ENCODE measurements at places on chromosomes 3 and 15.
A peak's percentile ranks its signal among the peaks of the same experiment; 100 is the strongest.

DNA sequence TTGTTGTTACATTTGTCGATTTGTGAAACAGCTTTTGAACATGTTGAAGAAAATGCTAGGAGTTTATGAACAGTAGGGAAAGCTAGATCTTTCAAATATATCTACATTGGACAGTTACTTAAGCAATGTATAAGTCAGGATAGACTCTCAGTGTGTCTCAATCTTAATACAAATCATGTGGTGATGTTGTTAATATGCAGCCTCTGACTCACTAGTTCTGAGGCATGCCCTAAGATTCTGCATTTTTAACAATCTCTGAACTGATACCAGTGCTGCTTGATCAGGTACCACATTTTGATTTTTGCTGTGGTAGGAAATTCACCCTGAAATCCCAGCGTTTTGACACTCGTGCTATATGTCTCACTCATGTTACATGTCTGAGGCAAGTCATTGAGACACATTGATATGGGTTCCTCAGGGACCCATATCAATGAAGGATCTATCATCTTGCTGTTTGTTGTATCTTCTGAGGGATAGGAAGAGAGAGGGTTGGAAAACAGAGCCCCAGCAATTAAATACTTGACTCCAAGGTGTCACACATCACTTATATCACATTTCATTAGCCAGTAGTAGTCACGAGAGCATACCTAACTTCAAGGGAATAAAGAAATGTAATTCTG, 597.9 kb downstream of the TAFA4 start:
- DNase-seq, result no peak

DNA sequence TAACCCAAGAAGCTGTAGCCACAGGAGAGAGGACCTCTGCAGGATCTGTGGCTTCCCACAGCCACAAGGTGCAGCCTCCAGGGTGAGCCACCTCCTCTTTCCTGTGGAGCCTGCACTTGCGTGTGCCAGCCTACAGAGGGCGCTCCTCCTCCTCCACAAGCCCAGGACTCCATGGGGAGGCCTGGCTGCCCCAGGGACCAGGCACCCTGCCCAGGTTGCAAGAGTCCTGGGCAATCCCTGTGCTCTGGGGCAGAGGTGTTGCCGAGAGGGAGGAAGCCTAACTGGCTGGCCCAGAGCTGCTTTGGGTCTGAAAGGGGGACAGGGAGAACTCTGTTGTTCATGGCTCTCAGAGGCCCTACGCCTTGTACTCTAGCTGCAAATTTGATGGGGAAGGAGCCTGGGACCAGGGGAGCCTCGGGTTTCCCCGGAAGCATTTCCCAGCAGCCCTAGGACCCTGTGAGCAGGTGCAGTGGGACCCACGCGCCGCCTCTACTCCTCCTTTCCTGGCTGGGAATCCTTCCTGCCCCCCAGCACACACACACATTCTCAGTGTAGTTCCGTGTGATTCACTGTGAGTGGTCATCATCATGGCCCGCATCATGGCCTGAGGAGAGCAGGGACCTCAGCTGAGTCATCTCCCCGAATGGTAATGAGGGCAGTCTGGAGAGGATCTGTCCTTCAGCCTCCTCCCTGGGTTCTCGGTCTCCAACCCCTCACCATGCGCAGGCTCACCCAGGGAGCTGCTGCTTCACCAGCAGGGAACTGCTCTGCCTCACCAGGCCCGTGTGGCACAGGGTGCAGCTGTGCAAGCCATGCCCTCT, 24.3 kb downstream of the TBC1D21 start:
- no peak for DNase-seq

DNA sequence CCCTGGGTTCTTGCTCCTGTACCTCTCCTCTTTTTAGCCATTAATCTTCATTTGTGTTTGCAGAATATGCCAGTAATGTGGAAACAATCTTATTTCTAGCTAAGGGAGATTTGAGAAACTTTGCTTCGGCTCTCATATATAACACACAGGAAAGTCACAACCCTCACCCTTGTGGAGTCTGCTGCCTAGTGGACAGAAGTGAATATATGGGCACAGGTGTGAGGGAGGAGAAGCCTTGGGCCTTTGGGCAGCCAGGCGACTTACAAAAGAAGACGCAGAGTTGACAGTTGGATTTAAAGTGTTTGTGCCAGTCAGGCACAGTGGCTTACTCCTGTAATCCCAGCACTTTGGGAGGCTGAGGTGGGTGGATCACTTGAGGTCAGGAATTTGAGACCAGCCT, 181.8 kb upstream of the TBL1XR1 start:
- DNase-seq, result no peak

GRCh38 chr3:42526616-42527367, 24.3 kb downstream of the VIPR1 start:
- DNase-seq, result no peak

DNA sequence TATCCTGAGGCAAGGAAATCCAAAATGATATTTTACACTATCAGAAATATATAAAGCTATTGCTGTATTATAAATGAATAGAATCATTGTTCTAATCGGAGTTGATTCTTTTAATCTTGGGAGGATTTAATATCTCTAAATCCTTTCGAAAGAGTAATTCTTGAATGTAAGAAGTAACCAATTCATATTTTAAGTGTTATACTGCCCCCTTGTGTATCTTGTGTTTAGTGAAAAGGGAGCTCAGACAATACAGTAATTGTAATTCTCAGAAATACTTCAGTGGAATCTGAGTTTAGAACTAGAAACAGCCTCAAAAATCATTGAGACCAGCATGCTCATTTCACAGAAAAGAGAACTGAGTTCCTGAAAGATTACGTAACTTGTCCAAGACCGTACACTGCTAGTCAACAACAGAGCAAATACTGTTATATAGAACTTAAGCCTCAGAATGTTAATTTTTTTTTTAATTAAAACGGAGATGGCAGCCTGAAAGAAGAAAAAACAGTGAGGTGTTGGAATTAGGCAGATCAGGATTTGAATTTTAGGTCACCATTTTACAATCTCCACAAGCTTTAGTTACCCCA, 42.9 kb downstream of the PLCH1 start:
- DNase-seq, result peak; percentile 44

DNA sequence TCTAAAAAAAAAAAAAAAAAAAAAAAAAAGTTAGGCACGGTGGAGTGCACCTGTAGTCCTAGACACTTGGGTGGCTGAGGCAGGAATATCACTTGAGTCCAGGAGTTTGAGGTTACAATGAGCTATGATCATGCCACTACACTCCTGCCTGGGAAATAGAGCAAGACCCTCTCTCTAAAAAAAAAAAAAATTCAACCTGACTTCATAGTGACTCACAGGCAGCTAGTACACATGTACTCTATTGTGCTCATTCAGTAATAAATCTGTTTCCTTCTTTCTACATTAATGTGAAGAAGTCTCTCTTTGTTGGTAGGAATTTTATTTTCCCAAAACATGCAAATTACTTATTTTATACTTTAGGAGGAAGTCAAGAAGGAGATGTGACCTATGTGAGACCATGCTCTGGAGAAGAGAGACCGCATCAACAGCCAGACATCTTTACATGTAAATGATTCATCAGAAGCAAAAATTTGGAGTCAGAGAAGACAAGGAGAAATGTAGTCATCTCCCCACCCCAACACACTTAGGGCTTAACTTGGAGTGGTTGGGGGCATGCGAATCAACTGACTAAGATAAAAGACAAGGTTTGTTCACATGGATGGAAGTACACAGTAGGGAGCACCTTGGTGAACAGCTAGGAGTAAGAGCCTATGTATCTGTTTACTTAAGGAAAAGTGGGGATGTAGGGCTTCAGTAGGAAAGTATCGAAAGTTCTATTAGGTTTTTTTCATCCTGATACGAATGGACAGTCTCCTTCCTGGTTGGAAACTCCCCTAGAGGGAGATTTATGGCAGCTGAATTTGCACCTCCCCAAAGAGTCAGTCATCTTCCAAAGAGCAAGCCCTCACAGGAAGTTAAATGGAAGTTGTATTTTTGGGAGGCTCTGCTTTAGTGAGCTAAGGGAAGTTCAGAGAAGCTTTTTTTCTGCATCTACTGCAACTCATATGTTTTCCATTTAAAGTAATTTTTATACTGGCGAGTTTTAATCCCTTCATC, 23.0 kb upstream of the NMD3 start:
- no peak for DNase-seq

- DNase-seq, result no peak
Observed at GRCh38 chr15:52558196-52558595, 10.6 kb downstream of the ARPP19 start.

DNA sequence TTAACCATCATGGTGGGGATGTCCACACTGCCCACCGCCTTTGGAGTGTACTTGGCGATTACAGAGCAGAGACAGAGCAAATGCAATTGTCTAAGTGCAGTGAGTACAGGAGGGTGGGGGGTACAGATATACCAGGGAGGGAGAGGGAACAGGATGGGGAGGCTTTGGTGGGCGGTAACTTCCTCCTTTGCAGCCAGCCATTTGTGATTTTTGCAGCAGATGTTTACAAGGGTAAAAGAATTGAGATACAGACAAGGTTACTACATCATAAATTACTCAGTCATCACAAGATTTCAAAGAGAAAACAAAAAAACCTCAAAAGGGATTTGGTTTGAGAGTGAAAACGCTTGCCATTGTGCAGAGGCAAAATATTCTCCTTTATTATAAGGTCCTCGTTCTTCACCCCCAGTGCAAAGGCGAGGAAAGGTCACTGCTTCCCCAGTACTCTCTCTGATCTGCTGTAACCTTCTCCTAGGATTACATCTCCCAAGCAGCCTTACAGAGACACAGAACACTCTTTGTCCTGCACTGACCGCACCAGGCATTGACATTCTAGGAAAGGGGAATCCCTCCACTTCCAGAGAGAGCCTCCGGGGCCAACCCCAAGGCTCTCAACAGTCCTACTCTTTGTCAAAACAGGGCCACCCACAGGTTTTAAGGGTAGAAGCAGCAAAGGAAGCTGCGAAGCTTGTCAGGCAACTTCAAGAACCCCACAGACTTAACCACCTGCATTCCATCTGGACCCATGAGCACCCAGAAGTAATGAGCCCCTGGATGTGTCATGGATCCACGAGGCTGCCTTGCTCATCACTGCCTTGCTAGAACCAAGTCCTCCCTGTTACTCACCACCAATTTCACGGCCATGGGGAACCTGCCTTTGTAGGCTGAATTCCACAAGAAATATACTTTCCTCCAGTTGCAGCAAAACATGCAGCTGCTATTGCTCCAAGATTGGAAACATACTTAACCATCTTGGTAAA, 117.3 kb downstream of the ADAMTS17 start:
- no peak for DNase-seq

GRCh38 chr3:46381625-46382024, 10.9 kb downstream of the CCR5 start:
- DNase-seq, result no peak

DNA sequence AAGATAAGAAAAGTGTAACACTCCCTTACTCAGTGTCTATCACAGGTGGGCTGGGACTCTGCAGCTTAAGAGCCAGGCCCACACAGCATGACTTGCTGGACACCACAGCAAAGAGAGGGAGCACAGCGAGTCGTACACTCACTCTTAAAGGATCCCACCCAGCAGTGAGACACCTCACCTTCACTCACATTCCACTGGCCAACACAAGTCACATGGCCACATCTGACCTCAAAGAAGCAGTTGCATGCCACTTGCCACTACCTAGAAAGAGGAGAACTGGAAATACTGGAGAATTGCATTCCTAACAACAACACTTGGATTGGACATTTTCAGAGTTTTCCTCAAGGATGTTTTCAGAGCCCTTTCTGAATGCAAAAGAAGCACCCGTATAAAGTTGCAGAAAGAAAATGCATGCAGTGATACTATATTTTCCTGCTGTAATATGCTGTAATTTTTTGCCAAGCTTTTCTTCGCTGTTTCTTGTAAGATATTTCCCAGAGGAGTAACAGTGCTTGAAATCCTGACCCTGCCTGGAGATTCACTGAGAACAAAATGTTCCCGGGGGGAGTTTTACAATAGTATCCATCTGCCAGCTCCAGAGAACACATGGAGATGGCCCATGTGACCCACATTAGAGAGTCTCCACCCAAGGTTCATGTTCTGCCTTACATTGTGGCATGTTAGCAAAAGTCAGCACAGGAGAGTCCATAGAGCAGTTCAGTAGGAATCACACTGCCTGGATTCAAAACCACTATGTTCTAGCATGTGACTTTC, 42.2 kb downstream of the TRIM42 start:
- peak; percentile 64 for DNase-seq

GRCh38 chr15:96582473-96582872, 252.0 kb downstream of the NR2F2 start:
- no peak for DNase-seq

- peak; percentile 28 for DNase-seq
Observed at GRCh38 chr3:112979244-112979832, 4.4 kb upstream of the CD200R1 start.

DNA sequence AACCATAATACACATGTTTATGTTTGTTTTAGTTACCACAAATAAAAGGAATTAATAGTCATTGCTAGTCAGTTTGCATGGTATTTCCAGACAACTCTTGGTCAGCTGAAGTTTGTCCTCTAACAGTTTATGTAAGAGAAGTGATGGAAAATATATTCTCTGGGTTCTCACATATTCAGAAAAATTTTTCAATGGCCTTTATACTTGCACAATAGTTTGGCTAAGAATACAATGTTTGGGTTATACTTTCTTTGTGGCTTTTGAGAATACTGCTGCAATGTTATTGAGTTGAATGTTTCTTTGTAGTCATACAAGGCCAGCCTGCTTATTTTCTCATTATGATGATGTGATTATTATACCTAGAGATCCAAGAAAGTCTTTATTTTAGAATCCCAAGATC, 133.9 kb downstream of the RAP2B start:
- no peak for DNase-seq

GRCh38 chr3:20080956-20081554, 40.8 kb downstream of the KAT2B start:
- peak; percentile 12 for DNase-seq

All from NCI-H2171 (cell line).